ENCODE measurements at places on chromosomes 12 and 14. TPM values are rescaled to one million over a fixed set of nuclear protein-coding genes. Genes with fewer than 3 reads are reported as not detected.

GRCh38 chr14:48725051-48725734, 861.0 kb downstream of the RPS29 start:
- DNase-seq: no peak

DNA sequence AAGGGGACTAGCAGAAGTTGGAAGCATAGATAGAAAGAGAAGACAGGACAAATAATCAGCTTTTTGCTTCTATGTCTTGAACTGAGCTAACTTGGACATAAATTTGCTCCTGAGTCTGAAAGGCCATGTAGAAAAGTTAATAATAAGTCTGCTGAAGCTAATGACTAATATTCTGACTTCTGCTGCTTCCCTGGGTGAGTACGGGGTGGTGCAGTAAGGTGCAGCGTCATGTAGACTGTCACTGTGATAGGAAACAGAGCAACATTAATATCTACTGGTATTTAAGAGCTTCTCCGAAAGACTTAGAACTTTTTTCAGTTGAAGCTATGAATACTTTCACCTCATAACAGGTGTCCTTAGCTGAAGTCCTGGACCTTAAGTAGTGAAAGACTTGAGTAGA, 34.1 kb upstream of the CPM start:
- DNase-seq: no peak

DNA sequence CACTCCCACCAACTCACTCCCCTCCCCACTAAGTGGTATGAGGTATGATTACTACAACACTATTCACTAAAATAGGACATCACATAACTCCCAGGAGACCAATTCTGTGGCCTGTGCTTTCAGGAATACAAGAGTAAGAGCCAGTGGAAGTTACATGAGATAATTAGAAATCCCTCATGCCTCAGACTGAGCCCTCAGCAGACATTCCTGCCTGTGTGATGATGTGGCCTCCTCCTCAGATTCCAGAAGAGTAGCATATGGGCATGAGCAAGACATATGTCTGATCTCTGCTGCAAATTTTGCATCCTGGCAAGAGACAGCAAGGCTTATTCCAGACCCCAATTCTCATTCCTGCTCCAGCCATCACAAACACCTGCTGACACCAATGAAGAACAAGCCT, 46.0 kb upstream of the BMP4 start:
- no peak for DNase-seq

Gene MANSC1
- 7.9 TPM for total RNA-seq

Gene RAB5B
- total RNA-seq: 111 TPM

Gene DIO3
- 0.16 TPM for total RNA-seq

DNA sequence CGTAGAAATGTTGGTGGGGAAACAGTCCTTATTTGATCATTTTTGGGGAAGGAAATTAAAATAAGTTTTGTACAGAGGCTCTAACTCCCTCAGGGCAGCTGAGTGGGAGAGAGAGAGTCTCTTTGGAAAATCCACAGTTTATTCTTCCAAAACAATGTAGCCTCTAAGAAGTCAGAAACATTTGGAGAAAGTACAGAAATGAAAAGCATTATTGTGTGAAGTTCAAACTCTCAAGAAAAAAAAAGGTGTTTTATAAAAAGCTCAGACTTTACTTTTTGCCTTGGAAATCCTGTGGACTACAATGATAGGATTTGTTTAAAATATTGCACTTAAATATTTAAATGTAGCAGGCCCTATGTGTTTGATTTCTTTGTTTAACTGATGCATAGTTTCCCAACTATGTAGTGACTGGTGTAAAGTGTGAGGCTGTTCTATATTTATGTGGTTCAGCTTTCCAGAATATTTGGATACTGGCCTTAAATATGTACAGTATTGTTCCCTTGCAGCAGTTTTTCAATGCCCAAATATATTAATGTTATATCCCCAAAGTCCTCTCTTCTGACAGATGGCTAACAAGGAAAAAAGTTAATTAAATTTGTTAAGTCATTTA, 82.0 kb upstream of the OTOGL start:
- no peak for DNase-seq

GRCh38 chr12:124030510-124030909, 57.5 kb downstream of the ZNF664 start:
- DNase-seq: no peak

GRCh38 chr12:95601091-95601961, 50.0 kb upstream of the USP44 start:
- DNase-seq: no peak

DNA sequence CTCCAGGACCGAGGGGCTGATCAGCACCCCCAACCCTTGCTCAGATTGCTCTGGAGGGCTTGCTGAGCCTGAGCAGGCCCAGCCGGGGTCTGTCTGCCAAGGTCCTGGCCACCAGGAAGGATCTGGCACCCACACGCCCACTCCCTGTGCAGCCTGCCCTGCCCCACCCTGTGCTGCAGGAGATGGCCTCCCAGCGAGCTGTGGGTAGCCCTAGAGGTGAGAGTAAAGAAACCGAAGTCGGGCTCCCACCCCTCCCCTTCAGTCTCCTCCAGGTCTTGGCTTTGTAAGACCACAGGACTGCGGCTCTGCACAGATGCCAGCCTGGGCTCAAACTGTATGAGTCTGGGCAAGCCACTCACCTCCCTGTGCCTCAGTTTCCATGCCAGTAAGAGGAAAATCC, 307.8 kb downstream of the BCL11B start:
- no peak for DNase-seq

DNA sequence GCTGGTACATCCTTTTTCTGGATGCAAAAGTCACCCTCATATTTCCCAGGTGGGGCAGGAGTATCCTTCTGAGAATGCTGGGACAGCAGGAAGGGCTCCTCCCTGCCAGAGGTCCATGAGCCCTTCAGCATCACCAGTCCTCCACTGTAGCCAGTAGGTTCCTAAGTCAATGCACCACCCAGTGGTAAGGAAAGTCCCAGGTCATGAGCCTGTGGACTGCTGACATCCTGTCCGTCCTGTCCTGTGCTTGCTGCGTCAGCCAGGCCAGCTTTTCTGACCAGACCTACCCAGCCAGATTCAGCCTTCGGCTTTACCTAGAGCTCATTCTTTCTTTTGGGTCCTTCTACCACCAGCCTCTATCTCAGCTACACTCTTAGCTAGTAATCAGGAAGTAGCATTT, 23.0 kb upstream of the ACTN1 start:
- DNase-seq: peak; percentile 51

Gene NELL2
- 0.65 TPM for total RNA-seq

Gene CCDC177
- total RNA-seq: not detected

DNA sequence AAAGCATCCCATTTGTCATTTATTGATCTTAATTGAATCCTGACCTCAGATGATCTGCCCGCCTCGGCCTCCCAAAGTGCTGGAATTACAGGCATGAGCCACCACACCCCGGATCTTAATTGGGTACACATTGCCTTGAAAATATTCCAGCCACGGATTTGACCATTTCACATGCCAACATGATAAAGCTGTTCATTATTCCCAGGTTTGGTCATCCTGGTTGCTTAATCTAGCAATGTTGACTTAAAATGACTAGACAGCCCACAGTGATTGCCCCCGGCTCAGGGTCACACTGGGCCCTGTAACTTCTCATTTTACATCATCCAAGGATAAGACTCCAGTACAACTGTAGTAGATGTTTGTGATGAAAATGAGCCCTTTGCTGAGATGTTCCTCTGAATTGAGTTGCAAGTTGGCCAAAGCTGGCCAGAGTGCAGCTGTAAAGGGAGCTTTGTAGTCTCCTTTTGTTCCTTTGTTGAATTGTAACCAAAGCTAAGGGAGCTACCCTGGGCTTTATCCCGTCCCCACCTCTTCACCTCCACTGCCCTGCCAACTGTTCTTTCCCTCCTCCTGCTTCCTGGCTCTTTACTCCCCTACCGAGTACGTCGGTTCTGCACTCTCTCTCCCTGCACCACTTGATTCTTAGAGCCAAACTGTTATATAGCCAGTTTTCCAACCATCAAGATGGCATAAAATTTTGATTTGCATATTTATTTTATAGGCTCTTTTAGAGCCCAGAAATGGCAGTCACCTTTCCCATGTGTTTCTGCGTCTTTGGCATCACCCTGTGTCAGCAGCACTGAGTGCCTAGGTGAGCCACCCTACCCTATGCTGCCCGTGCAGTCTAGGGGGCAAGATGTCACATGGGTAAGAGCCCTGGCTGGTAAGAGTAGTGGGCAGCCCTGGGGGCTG, 141.3 kb upstream of the HIF1A start:
- no peak for DNase-seq

DNA sequence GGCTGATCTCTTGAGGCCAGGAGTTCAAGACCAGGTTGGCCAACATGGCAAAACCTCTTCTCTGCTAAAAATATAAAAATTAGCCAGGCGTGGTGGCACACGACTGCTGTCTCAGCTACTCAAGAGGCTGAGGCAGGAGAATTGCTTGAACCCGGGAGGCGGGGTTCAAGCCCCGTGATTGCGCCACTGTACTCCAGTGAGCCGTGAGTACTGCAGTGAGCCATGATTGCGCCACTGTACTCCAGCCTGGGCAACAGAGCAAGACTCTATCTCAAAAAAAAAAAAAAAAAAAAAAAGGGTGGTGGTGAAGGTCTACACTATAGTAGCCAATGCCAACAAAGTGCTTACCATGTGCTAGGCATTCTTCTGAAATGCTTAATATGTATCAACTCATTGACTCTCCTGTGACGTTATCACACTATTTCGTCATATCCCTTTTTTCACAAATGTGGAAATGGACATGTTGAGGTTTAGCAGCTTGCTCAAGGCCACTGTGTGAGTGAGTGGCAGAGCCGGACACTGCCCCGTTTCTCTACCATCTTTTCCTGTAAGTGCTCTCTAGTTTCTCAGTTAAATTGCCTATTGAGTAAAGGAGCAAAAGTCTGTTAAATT, 59.6 kb downstream of the GNS start:
- DNase-seq: peak; percentile 60

GRCh38 chr12:5511644-5512600, 80.0 kb downstream of the NTF3 start:
- DNase-seq: peak; percentile 64

DNA sequence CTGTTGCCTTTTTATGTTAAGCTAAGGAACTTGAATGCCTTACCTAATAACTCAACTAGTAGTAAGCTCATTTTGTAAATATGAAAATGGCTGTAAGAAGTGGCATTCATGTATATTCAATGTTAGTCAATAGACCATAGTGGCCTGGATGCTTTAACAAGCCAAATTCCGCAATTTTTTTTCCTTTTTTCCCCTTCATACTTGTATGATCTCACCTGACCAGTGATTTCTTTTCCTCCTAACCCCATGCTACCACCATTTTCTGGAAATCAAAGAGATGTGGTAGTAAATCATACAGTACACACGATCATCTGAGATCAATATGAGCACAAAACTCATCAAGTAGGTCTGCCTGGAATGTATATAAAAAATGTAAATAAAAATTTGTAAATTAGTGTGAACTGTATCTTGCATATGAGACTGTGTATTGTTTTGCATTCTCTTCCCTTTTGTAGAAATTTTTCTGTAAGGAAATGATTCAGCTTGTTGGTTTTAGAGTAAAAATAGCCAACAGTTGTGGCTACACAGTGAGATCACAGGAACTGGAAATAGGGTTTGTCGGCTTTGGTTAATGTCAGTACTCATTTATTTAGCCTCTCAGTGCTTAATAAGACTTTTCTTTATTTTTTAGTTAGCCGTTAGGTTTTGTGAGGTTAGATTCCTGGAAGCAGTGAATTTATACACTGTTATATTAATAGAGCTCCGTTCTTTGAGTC, 62.5 kb downstream of the ETNK1 start:
- DNase-seq: no peak

- DNase-seq: no peak
Observed at GRCh38 chr14:94047581-94047980, 21.4 kb downstream of the OTUB2 start.

Gene BHLHE41
- 39.1 TPM for total RNA-seq

- DNase-seq: no peak
Observed at GRCh38 chr14:74019408-74020137, 424 bp downstream of the BBOF1 start.

GRCh38 chr12:89927226-89927698, 218.6 kb upstream of the ATP2B1 start:
- DNase-seq: no peak

- DNase-seq: no peak
Observed at GRCh38 chr14:80850197-80850814, 91.2 kb downstream of the CEP128 start.

Gene SPTLC2
- 10.2 TPM for total RNA-seq

DNA sequence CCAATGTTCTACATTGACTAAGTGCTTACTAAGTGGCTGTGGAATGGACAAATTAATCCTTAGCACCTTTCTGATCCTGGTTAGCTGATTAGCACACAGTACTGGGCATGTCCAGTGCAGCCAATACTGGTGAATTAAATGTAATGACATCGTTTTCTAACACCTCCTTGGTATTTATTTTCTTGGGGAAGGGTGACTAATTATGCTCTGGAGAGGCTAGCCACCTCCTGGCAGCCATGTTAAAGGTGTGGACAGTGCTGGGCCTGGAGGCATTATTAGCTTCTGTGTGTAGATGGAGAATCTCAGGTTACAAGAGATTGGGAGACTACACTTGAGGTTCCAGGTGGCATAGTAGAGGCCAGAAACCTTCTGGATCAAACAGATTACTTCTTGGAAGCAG, 230.9 kb upstream of the DDHD1 start:
- no peak for DNase-seq

GRCh38 chr12:19641235-19642080, 202.2 kb downstream of the AEBP2 start:
- no peak for DNase-seq

- DNase-seq: no peak
Observed at GRCh38 chr12:45543887-45544286, 185.6 kb upstream of the ARID2 start.

- no peak for DNase-seq
Observed at GRCh38 chr12:3446235-3446634, 44.8 kb upstream of the PRMT8 start.

Gene ASPG
- 44.1 TPM for total RNA-seq

DNA sequence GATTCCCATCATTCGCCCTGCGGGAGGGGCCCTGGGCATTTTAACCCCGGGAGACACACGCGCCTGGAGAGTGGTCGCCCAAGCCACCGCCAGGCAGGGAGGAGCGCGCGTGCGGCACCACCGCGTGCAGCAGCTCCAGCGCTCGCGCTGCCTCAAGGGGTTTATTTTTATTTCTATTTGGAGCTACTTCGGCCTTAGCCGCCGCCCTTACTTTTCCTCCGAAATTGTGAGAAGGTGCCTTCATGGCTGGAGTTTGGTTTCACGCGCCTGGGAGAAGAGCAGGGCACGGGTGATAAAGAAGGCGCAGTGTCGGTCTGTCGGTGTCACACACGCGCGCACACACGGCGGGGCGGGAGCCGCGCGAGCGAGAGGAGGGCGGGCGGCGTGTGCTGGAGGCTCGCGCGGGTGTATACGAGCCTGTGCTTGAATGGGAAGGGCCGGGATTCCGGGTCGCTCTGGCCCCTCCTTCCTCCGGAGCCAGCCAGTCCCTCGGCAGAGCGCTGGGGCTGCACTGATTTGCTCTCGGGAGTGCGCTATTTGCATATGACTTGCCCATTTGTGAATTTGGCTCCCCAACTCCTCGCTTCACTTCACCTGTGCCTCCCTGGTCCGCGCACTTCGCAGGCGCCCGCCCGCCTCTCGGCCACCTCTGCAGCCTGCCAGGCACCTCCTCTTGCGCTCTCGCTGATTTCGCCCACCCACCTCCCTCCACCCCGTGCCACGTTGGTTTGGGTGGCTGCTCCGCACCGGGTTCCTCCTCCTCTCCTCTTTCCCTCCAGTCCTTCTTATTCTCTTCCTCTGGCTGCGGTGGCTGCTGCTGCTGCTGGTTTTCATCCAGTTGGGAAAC, 932.3 kb downstream of the DIO2 start:
- peak; percentile 73 for DNase-seq
